ENCODE measurements at places on chromosomes 16 and 17.
A peak's percentile ranks its signal among the peaks of the same experiment; 100 is the strongest.

GRCh38 chr16:88365244-88365865 is 17.4 kb upstream of the ZNF469 start:
- no peak for DNase-seq

DNA sequence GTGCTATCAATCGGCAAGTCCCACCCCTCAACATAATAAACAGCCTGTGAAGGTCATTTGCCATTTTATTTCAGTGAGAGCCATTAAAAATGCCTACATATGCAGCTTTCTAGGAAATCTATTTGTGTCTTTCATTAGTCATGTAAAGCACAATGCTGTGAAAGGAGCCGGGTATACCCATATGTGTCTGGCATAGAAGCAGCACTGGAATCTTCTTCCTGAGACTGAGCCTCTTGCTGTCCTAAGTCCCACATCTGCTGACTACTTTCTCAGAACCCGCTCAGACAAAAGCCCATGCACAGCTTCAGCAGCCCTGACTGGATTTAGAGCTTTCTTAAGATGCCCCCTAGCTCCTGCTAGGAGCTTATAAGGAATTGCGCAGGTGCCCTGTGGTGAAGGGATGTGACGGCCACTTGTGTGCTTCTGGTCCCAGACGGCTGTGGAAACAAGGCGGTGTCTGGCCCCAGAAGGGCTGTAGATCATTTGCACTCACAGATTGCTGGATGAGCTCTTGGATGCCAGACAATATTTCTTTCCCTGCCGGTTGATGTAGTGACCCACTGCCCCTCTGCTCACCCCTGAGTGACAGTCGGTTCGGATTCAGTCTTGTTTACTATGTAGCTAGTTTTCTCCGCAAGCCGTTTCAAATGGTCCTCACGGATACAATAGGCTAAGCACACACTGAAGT is 172.2 kb downstream of the ANKFN1 start:
- no peak for DNase-seq

GRCh38 chr16:9578459-9578858 is 487.0 kb downstream of the HAPSTR1 start:
- DNase-seq: no peak

- DNase-seq: peak; percentile 25
Observed at GRCh38 chr16:48383009-48383876, 2.0 kb downstream of the SIAH1 start.

DNA sequence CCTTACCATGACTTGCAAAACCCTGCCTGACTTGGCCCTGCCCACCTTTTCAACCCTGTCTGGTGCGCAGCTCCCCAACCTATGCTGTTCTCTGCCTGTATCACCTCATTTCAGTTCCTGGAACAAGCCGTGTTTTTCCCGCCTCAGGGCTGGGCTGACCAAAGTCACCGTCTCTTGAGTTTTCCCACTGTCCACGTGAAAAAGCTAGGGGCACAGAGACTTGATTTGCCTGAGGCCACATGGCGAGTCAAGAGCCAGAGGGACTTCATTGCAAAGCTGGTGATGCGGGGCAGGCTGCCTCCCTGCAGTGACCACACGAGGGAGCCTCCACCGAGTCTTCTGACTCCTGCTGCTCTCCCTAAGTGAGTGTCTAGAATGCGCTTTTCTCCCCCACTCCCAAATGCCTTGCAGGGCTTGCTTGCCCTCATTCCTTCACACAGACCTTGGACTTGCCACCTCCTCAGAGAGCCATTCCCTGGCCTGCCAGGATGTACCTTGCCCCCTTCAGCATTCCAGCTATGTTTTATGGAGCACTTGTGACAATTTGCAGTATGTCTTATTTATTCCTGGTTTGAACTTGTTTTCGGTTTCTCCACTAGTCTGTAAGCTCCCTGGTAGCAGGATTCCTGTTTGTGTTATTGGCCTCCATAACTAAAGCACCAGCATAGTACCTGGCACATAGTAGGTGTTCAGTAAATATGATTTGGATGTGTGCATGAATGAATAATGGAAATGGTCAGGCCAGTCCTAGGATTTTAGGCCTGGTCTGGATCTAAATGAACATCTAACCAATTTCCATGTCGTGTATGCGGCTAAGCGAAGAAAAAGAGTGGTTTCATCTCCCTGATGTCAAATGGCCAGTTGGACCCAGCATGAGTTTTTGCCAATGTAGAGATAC is 252.3 kb downstream of the SNX29 start:
- DNase-seq: peak; percentile 60

- DNase-seq: no peak
Observed at GRCh38 chr17:2462481-2462880, 49.2 kb downstream of the METTL16 start.

DNA sequence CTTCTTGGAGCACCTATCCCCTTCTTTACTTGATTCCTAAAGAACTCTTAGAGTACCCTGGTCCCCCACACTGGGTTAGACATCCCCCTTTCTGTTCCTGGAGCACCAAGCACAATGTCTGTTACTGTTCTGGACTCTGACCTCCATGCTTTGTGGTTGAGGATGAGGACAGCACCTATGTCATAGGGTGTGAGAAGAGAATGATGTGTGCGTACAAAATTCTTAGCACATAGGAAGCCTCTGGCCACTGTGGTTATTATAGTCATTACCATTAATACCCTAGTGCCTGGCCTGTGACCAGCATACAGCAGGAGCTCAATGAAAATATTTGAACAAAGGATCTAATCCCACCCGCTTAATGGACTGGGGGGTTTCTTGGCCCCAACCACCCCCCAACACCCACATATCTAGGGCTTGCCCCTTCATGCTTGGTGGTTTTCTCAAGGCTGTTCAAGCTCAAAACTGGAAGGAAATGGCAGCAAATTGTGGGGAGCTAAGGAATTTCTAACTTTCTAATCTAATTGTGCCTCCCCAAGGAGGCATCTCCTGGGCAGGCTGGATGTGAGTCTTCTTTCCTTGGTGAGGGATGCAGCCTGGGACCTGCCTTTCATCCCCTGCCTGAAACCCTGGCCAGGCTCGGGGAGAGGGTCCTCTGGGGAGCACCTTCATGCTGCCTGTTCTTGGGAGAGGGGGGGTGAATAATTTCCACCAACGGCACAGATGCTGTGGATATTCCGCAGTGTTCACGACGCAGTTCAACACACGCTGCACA is 1.5 kb upstream of the CMIP start:
- no peak for DNase-seq

- no peak for DNase-seq
Observed at GRCh38 chr16:24826817-24827566, 18.8 kb upstream of the SLC5A11 start.

DNA sequence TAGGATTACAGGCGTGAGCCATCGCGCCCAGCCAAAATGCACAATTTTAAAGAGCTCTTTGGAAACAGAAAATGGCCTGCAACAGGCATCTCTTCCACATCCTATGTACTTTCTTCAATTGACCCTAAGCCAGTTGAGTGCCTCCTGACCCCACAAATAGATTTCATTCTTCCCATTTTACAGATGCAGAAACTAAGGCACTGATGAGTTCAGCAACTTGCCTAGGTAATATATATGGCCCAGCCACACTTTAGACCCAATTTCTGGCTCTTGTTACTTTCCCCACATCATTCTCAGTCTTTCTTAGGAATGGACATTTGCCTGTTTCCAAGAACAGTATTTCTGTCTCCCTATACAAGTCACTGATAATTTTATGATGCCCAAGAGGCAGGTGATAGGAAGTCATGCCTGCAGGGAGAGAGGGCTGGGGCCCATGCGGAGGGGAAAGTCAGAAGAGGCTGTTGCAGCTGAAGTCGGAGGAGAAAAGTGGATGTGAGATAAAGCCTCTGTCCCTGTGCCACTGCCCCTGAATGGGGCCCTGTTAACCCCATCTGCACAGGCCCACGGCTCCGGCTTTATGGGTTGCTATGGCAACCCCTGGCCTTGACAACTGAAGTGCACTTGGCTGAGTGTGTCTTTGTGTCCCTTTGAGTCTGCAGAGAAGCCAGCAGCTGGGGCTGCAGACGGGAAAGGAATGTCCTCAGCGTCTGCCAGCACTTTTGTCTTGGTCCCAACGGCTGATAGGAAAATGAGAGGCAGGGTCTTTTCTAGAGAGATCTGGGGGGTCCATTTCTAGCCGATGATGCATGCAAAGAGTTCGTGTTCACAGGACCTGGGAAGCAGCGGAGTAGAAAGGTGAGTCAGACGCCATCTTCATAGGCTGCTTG is 45.9 kb downstream of the ABAT start:
- no peak for DNase-seq

- no peak for DNase-seq
Observed at GRCh38 chr16:48503336-48503735, 106.6 kb downstream of the N4BP1 start.

- no peak for DNase-seq
Observed at GRCh38 chr17:38779965-38780752, 19.2 kb downstream of the PIP4K2B start.

DNA sequence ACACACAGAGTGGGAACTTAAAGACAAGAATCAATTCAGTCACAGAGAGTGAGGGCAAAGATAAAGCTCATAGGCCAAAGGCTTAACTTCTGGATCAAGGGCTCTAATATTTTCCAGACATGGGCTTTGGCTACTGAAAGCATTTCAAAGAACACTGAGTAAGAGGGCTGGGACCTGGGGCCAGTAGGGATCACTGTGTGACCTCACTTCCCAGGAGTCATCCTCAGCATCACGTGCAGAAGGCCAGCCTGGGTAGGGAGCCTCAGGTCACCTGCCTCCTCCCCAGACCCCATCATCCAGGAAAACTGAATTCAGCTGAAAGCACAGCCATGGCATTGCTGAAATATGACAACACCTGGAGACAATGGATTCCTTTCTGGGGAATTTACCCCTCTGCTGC is 163.5 kb downstream of the RAB11FIP4 start:
- no peak for DNase-seq

DNA sequence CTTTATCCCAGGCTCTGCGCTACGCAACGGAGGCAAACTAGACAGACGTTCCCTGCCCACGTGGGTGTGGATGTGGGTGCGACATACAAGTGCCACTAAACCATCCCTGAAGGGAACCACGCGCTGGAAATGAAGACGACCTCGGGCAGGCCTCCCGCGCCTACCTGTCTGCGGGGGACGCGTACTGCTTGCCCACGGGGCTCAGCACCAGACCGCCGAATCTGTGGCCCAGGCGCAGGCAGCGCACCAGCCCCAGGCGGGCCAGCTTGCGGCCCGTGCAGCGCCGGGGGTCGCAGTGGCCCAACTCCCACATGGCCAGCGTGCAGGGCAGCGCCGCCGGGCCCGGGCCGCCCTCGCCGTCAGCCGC is 480 bp downstream of the TSR3 start:
- DNase-seq: no peak

DNA sequence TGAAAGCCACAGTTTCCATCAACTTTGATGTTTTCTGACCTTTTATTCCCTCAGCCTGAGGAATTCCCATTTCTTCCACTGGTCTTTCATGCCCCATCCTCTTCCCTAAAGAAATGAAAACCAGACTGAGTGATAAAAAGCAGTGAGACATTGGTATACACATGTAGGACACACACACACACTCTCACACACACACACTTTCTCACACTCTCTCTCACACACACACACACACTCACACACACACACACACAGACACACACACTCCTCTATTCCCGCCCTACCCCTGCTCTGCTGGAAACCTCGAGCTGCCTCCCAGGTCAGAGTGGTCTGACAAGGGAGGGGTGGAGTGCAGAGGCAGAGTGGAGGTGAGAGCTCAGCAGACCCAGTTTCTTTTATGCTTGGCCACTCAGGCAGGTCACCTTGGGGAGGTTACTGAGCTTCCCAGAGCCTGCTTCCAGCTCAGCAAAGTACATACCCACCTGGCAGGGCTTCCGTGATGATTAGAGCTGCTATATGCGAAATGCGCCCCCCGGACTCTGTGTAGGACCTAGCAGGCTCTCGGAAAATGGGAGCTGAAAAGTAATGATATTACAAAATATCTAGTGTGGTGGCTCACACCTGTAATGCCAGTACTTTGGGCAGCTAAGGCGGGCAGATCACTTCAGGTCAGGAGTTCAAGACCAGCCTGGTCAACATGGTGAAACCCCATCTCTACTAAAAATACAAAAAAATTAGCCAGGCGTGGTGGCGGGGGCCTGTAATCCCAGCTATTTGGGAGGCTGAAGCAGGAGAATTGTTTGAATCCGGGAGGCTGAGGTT is 30.7 kb downstream of the CCR7 start:
- no peak for DNase-seq

DNA sequence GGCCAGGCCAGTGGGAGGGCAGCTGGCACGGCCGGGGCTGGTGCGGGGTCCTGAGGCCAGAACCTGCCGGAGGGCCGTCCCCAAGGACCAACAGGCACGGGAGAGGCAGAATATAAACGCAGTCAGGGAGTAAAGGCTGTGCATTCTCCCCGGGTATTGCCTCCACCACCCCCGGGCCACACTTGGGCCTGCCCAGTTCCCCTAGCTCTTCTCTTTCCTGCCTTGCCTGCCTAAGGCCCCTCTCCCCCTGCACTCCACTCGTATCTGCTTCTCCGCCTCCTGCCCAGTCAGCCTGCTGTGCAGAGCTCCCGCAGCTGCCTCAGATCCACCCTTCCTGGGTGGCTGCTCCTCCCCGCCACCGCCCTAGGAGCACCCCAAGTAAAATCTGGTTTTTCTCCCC is 5.0 kb upstream of the RPH3AL start:
- no peak for DNase-seq

DNA sequence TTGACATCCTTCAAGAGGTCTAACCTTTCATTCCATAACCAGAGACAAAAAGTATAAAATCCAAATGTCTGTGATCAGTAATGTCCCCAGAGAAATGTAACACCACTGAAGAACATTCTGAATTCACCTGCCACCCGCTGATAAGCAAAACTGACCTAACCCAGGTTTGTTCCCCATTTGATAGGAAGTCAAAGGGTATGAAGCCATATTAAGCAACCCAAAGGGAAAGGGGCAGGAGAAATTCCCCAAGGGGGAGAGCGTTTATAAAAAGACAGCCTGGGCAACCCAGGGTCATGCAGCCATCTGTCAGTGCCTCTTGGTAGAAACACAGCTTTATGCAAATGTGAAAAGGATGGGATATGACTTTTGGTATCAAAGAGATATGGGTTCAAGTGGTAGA is 30.7 kb upstream of the PIK3R6 start:
- no peak for DNase-seq

DNA sequence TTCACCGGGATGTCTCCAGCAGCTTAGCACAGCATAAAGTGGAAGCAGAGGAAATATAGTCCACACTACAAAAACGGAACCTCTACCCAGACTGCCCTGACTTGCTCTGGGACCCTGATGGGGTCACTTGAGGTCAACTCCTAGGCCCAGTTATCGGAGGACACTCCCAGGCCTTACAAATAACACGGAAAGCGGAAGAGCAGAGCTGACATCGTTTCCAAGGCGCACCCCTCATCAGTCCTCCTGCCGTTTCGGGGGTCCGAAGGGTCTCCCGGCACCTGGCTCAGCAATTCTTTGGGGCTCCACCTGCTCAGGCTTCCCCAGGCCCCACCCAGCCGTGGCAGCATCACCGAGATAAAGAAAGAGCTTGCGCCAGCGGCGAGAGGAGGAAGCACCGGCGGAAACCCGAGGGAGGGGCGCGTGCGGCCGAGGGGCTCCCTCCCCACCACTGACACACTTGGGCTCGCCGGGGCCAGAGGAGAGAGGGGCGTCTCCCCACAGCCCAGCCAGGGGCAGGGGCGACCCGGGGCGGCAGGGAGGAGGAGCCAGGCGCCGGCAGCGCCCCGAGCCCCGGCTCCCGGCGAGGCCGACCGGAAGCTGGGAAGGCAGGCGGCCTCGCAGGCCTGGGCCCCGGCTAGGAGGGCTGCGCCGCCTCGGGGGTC is 727 bp downstream of the CORO7 start:
- DNase-seq: no peak
